ENCODE measurements at places on chromosomes 5 and 9. TPM values are rescaled to one million over a fixed set of nuclear protein-coding genes. Genes with fewer than 3 reads are reported as not detected.
A peak's percentile ranks its signal among the peaks of the same experiment; 100 is the strongest.

DNA sequence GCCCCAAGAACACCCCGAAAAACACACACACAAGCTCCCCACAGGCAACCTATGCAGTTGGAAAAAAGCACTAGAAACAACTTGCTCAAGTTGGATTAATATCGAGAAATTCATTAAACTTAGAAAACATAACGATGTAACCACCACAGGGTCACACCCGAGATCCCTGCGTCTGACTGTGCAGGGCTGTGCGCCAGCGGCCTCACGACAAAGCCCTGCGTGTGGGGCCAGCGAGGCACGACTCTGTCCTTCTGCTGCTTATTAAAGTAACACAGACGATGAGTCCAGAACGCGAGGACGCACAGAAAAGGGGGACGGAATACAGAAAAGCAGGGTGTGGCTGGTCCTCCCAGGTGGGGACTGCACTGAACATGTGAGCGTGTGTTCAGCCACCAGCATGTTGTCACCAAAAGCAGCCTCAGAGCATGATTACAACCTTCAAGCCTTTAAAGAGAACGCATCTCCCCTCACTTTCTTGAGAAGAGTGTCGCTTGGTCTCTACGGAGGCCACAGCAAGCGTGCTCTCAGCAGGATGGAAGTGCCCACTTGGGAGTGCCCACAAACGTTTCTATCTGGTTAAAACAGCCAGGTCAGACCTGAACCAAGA, 14.4 kb downstream of the SLC12A7 start:
- no peak for DNase-seq

DNA sequence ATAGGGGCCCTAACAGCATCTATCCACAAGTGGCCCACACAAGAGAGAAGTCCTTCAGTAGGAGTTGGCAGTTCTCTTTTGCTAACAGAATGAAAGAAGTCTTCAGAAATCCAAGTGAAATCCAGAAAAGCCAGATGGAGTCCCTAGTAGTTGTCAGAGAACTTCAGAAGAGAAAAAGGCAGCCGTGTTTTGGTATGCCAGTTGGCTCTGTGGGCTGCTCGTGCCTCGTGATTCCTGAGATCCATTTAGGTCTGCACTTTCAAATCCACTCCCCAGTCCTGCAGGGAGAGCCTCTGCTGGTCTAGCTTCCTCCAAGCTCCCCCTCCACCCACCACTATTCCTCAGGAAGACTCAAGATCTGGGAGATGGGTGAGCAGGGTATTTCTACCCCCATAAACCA, 69.0 kb downstream of the CFAP90 start:
- DNase-seq = no peak

- DNase-seq = no peak
Measured at GRCh38 chr5:159003045-159004030, 96.4 kb downstream of the EBF1 start.

The CCL27 gene
- total RNA-seq = 0.43 TPM

The NOL8 gene
- total RNA-seq = 37.4 TPM

DNA sequence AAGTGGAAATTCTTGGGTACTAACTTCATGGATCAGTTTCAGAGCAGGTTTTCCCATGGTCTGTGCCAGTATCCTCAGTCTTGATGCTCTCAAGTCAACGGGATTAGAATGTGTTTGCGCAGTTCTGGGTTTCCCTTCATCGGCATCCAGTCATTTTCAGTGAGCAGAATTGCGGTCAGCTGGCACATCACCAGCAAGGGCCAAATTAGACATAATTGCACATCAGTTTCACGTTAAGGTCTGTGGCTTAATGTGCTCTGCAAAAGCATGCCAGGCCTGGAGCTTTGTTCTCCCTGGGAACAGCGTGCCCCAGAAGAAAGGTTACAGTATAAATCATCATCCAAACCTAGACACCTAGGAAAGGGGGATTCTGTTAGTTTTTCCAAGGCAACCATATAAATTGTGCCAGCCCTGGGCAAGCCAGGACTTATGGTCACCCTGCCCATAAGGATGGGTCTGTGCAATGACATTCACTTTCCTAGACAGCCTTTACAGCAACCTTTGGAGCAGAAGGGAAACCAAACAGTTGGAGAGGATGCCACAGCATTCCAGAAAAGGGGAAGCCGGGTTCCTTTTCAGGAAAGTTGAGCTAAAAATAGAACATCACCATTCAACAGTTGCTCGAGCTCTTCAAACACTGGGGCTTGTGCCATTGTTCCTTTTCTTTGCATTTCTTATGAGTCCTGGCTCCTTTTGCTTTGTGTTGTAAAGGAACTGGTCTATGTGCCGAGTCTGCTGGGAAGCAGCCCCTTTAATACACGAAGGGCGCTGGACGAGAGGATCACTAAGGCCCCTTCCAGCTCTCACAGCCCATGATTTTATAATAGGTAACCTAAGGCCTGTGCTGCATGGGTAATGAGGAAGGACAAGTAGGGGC, 23.1 kb downstream of the IQGAP2 start:
- DNase-seq = no peak

DNA sequence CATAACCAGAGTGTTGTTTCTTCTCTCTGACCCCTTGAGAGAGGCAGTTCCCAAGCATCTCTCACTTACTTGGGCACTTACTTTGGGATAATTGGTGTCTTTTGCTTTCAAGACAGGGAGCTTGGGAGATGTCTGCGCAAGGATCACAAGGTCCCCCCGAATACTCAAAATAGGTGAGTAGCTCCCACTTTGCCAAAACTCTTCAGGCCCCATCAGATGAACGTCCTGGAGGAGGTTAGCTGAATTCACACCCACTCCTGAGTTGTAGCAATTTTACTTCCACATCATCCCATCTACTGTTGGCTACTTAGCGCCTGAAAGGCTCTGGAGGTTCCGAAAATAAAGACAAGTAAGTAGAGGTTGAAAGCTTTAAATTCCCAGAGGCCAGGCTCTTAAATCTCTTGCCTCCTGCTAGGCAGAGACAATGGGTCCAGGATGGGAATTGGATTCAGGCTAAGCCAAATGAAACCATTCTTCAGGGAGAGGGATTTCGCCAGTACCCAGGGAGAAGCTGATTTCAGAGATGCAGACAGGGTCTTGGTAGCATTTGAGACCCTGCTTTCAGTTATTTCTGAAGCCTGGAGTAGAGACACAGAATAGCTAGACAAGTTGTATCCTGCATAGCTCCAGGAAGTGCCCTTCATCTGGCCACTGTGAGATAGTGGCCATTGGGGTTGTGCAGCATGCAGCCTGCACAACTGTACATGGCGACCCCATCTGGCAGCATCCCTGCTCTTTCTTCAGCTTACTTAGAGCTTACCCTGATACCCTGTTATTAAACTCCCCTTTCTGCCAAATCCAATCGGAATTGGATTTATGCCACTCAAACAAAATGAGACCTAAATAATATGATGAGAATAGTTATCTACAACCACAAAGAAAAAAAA, 60.1 kb downstream of the BOD1 start:
- no peak for DNase-seq

- peak; percentile 76 for DNase-seq
Measured at GRCh38 chr9:95506678-95507463, 9.9 kb downstream of the PTCH1 start.

DNA sequence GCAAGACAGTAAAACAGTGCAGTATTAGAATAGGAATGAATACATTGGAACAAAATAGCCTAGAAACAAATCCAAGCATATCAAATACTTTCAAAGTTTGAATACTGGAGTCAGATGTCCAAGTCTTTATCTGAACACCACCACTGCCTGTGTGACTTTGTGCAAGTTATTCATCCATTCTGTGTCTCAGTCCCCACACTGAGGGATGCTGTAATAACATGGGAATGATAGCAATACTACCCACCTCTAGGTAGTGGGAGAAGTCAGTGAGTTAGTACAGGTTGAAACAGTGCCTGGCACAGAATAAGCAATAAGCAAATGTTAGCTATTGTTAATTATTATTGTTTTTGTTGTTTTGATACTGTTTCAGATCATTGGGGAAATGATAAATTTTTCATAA, 130.9 kb downstream of the SUSD1 start:
- no peak for DNase-seq

The ADAMTSL2 gene
- total RNA-seq = 0.57 TPM

GRCh38 chr5:74517700-74518099, 122.8 kb downstream of the ENC1 start:
- no peak for DNase-seq

The ZDHHC11 gene
- total RNA-seq = 20.8 TPM

The IFNA2 gene
- not detected for total RNA-seq

The PCDHA1 gene
- not detected for total RNA-seq

The PRDM9 gene
- not detected for total RNA-seq

GRCh38 chr9:73780916-73781315, 629.3 kb downstream of the ANXA1 start:
- no peak for DNase-seq
